ENCODE measurements at places on chromosomes 3 and 15.

- DNase-seq, result no peak
Measured at GRCh38 chr15:86316726-86317383, 237.2 kb downstream of the AGBL1 start.

GRCh38 chr15:78162038-78162437 lies 12.9 kb downstream of the IDH3A start:
- DNase-seq, result no peak

- DNase-seq, result no peak
Measured at GRCh38 chr3:133662278-133662651, 524 bp upstream of the TOPBP1 start.

DNA sequence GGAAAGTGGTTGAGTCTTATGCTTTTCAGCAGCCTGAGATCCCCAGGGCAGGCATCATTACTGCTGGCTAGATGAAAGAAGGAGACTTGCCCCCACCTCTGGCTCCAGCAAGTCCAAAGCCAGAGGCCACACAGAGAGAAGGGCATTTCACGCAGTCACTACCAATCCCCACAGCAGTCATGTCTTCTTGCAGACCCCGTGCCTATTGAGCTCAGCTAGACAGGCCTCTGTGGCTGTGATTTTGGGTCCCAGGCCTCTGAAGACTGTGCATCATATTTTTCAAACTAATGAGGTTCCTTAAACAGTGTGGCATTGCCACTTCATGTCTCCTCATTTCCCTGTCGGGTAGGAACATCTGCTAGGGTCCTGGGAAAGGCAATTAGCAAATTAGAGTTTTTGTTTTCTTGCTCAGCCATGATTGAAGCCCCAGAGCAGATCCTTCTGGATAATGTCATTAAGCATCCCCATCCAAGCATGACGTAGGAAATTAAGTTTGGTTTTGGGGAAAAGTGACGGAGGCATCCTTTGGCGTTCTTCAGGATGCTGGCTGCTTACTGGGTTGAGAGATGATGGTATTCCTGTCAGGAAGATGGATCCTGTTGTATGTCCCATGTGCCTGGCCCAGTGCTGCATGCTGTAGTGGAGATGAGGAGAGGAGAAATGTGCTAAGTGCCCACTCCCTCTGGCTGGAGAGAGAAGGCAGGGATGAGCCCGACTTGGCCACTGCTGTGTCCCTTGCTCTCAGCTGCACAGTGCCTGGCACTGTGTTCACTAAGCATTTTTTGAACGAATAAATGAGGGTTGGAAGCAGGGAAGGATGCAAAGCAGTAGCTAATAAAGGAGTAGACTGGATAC lies 7.0 kb downstream of the SPSB4 start:
- no peak for DNase-seq

- no peak for DNase-seq
Measured at GRCh38 chr3:52323526-52324295, 7.6 kb downstream of the DNAH1 start.

GRCh38 chr3:128068156-128068620 lies 16.0 kb downstream of the SEC61A1 start:
- DNase-seq, result peak; percentile 52

All from A549 (cell line).